ENCODE measurements at places on chromosomes 12 and 14.

DNA sequence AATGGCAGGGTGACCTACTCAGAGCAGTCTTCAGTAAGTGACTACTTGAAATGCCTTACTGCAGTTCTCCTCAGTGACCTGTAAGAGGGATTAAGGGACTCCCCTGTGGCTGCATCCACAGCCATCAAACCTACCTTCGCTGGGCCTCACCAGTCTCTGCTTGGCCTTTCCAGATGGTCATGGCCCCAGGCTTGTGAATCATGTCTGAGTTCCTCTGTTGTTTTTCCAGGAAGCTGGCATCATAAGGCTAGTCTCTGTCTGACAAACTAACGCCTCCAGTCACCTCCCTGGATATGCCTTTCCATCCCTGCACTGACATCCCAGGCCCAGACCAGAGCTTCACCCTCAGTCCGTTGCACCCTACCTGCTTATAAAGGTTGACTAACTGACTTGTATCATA, 14.0 kb downstream of the RNASE2 start:
- no peak for DNase-seq

GRCh38 chr14:33834466-33835260, 116.2 kb downstream of the EGLN3 start:
- no peak for DNase-seq

DNA sequence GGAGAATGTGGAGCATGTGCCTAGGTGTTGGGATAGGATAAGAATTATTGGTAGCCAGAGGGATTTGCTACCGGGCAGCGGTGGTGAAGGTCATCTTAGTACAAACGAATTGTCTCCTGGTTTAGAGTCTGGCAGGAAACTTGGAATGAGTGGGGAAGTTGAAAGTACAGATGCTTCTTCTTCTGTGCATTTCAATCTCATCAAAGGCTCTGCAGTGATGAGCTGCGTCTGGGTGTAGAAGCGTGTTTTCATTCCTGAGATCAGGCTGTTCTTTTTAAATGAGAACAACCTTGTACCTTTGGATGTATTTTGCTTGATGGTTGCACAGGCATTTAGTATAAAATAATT, 2.1 kb downstream of the WNK1 start:
- no peak for DNase-seq

GRCh38 chr12:9404031-9404430, 195.8 kb upstream of the PZP start:
- DNase-seq: no peak

DNA sequence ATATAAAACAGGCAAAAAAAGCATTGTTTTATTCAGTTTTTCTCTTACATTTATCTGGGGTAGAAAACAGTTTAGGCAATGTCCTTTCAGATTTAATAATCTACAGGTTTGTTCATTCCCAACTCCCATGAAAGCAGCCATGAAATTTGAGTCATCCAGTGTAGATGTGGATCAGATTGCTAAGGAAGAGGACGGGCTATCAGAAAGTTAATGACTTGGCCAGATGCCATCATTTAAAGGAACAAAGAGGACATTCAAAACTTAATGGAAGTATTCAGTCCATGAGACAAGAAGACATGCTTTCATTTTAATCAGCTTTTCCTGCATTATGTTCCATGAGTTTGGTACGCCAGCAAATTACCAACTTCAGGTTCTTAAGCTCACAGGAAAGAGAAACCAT, 31.1 kb upstream of the POC1B start:
- no peak for DNase-seq

DNA sequence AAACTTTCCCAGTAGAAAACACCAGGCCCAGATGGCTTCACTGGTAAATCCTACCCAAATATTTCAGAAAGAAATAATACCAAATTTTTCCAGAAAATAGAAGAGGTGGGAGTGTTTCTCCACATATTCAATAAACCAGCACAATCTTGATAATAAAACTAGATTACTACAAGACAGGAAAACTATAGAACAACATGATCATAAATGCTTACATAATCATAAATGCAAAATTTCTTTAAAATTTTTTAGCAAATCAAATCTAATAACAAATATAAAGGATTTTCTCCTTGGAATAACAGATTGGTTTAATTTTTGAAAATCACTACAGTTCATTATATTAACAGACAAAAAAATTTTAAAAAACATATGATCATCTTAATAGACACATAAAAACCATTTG, 294.5 kb downstream of the BCL11B start:
- DNase-seq: no peak

DNA sequence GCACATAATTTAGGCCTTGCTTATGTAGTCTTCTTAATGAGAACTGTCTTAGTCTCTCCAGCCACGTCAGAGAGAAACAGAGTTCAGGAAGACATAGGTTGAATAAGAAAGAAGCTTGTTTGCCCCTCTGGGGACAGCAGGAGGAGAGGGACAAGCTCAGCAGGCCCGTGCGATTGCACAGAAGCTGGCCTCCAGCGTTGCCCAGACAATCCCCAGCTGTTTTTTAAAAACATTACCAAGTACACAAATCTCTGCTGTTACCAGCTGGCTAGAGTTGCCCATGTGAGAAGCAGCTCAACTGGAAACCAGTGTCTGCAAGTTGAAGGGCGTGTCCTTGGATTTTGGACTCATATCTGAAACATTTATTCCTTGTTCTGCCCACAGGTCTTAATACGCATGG, 232.6 kb downstream of the EFCAB11 start:
- DNase-seq: no peak

- no peak for DNase-seq
Measured at GRCh38 chr12:123764109-123764508, 2.0 kb downstream of the DNAH10 start.

- DNase-seq: no peak
Measured at GRCh38 chr12:13817131-13817530, 164.3 kb downstream of the GRIN2B start.

DNA sequence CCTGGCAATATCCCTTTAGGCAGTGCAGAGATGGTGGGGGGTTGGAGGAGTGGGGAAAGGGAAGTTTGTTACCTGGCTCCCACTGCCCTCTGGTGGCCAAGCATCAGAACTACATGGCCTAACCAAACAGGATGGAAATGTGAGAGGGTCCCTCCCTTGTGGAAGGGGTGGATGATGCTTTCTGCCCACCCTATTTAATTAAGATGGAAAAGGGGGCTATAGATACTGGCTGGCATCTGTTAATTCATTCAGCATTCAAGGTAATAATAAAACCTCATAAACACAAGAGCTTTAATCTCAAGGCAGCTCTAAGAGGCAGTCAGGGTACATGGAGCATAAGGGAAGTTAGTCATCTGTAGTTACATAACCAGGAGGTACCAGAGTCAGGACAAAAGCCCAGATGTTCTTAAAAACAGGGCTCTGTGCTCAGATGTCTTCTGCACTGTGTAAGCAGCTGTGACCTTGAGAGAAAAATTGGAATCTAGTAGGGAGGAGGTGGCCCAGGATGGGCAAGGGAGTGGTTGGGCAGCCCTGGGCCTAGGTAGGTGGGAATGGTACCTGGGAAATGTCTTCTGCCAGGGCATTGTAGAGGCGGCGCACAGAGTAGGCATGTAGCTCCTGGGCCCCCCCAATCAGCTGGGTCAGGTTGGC, 4.6 kb downstream of the AP1G2 start:
- DNase-seq: peak; percentile 35

GRCh38 chr14:85702997-85703396, 173.1 kb downstream of the FLRT2 start:
- DNase-seq: no peak

GRCh38 chr12:124816295-124816854, 47.3 kb downstream of the SCARB1 start:
- no peak for DNase-seq

GRCh38 chr12:102297412-102297811, 99.8 kb upstream of the PMCH start:
- no peak for DNase-seq

DNA sequence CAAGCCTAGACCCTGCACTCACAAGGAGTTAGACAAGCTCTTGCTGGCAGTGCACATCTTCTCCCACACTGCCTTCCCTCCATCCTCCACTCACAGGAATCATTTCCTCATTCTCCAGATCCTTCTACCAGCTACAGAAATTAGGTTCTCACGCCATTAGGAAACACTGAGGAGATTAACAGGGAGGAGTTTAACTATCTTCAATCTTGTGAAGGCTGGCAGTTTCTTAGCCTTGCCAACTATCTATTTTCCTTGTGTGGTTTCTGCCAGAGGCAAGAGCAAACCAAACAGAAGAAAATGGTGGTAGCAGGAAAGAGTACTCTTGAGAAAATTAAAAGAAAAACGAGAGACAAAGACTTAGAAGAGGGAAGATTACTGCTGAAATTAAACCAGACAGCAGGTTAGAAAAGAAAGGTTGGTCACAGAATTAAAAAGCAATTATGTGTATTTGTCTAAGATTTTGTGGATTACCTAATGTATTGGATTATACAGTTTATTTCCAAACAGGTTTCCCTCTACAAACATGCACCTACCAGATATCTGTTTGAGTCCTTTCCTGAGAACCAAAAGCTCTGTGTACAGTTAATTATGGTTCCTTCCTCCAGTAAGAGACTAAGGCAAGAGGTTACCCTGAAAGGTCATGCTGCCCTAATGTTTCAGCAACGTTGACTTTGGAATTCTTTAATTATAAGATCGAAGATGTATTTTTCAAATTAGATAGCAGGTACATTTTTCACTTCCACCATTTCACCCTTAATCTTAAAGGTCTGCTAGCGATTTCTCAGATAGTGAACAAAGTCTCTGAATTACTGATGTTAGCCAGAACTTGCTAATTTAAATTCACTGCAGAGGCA, 5.0 kb downstream of the RERG start:
- no peak for DNase-seq

GRCh38 chr12:105944628-105945027, 194.1 kb downstream of the NUAK1 start:
- no peak for DNase-seq

- DNase-seq: no peak
Measured at GRCh38 chr12:80325167-80325959, 118.7 kb upstream of the PTPRQ start.

DNA sequence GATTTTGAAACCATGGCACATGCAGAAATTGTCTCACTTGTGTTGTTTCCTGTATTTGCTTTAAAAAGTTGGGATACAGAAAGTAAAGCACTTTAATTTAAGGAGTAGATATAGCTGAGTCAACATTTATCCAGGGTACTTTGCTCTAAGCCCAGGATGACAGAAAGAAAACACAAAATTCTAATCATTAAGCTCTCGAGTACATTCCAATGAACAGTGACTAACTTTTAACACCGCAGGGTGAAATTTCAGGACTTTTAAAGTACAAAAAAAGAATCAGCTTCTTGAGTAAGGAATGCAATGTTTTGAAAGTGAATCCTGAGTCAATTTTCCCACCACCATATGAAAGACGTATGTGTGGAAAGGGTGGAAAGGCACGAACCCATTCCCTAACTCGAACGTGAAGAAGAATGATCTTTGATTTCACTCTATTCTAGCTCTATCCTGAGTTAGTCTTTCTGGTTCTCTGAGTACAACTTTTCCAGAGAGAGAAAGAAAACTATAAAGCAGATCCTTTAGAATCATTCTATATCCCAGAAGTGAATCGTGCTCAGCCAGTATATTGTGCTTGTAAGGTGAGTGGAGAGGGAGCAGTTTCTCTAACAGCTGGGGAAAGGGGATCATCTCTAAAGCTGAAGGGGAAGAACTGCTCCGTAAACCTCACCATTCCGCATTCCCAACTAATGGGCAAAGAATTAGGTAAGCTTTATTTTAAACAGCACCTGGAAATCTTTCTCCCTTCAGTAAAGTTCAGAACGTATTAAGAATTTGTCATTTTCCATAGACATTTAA, 779.0 kb upstream of the FLRT2 start:
- DNase-seq: no peak

DNA sequence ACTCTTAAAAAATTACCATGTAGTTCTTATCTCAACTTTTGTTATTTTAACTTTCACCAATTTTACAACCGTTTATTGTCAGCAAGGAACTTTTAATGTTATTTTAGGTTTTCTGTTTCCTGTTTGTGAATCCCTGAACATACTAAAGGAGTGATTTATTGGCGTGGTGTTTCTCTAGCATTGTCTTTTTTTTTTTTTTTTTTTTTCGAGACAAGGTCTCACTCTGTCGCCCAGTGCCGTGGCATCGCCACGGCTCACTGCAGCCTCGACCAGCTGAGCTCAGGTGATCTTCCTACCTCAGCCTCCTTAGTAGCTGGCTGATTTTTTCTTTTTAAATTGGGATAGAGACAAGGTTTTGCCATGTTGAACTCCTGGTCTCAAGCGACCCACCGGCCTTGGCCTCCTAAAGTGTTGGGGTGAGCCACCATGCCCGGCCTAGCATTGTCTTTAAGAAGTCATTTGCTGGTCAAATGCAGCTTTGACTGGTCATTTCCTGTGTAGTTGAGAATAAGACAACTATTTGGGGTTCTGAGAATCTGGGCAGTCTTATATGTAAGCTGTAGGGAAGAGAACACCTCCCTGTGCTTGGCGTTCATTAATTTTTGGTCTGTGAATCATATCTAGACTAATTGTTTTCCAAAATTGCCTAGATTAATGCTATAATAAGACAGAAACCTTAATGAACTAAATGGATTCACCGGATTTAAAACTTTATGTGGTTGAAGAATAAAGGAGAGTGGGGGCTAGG, 2.1 kb downstream of the WASHC4 start:
- no peak for DNase-seq

DNA sequence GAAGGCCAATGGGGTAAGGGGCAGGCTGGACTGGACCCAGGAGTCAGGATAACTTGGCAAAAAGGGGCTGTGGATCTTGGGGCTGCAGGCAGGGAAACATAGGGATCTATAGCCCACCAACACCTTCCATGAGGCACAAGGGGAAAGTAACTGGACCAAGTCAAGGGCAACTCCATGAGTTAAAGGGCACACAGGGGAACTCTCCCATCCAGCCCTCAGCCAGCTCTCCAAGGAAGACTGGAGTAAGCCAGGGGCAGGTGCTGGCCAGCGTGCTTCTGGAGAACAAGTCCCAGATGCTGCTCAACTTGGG, 31.3 kb upstream of the ZFP36L1 start:
- no peak for DNase-seq

DNA sequence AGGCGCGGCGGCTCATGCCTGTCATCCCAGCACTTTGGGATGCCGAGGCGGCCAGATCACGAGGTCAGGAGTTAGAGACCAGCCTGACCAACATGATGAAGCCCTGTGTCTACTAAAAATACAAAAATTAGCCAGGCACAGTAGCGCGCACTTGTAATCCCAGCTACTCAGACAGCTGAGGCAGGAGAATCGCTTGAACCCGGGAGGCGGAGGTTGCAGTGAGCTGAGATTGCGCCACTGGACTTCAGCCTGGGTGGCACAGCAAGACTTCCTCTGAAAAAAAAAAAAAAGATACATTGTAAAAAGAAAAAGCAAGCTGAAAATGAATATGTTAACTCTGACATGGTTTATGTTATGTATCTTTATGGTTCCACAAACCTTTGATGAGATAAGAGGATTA, 33.6 kb downstream of the RPGRIP1 start:
- DNase-seq: no peak

GRCh38 chr14:92591346-92591745, 77.8 kb downstream of the RIN3 start:
- DNase-seq: no peak

DNA sequence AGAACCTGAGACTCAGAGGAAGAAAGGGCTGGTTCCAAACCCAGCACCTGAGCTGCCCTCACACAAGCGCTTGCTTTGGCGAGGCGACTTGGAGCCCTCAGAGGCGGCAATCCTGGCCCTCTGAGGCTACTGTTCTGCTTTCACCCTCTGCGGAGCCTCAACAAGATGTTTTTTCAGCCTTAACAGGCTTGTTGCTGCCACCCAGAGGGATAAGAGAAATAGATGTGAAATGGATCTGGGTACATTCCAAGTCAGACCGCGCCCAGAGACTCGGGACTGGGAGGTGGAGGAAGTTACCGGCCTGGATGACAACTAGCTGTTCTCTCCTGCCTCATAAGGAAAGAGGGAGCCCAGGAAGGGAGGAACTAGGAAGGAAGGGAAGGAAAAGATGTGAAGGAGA, 89.6 kb downstream of the TTC7B start:
- no peak for DNase-seq

Data from stimulated activated CD4-positive, alpha-beta T cell treated with anti-CD3 and anti-CD28 coated beads, Interleukin-15, amount 100 ng/mL, for 1 hour (primary cell).